ENCODE measurements at places on chromosomes 12 and 14.

GRCh38 chr12:88113871-88114270 is 28.0 kb downstream of the CEP290 start:
- no peak for DNase-seq

- no peak for DNase-seq
Observed at GRCh38 chr12:18646286-18646890, 91.4 kb downstream of the PLCZ1 start.

DNA sequence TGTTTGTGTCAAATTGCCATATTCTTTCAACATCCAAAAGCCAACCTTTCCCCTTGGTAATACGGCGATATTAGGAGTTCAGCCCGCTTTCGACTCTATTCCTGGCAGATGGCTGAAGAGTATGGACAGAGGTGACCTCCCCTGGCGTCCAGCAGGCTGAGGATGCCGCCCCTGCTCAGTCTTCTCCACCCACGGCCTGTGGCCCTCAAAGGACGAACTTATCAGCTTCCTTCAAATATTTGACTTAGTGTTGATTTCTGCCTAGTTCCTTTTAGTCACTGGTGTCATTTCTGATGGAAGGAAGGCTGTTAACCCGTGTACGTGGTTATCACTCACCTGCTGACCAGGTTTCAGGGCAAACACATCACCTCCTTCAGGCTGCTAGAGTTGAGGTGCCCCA is 65.0 kb downstream of the TESC start:
- no peak for DNase-seq

DNA sequence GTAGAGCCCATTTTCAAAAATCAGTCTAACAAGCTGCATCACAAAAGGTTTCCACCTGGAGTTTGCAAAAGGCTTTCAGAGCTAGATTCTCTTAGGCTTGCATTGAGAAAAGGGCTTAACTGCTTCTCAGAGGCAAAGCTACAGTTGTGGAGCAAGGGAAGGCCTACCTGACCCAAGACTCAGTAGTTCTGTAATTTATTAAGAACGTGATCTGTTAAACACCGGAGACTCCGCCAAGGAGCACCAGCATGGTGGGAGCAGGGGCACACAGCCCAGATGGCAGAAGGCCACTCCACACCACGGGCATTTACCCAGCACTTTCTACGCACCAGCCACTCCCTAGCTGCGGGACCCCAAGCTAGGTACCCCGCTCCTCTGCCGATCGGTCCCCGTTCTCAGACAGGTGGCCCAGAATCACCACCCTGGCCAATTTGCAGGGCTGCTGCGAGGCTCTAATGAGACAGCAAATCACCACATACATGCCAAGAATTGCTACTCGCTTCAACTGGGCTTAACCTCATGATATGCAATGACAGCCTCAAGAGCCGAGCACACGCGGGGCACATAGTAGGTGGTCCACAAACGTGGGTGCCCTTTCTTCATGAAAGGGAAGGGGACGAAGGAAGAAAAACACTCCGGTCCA is 1.5 kb downstream of the ITPK1 start:
- no peak for DNase-seq

GRCh38 chr12:109589240-109589590 is 15.6 kb downstream of the MVK start:
- DNase-seq = no peak

DNA sequence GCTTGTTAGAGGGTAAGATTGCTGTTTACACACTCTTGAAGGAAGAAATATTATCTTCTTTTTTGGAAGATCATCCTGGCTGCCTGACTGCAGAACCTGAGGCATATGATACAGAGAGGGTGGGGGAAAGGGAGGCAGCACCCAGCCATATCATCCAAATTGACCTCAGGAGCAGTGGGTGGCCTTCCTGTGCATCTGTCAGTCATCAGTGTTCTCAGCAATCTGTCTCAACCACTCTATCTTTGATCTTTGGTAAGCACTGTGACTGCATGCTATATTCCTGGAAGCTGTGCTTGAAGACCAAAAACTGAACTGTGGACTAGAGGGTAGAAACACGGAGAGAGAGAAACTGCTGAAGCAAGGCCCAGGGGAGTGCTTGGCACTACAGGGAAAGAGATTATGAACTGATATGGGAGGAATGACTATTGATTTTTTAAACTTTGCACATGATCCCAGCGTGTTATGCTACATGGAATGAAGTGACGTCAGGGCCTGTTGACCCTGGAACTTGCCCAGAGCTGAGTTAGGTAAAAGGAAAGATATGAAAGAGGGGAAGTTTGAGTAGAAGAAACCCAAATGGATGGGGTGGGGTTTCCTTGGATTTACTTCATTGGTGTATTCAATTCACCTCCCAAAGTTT is 171.5 kb downstream of the ASCL1 start:
- DNase-seq = no peak

DNA sequence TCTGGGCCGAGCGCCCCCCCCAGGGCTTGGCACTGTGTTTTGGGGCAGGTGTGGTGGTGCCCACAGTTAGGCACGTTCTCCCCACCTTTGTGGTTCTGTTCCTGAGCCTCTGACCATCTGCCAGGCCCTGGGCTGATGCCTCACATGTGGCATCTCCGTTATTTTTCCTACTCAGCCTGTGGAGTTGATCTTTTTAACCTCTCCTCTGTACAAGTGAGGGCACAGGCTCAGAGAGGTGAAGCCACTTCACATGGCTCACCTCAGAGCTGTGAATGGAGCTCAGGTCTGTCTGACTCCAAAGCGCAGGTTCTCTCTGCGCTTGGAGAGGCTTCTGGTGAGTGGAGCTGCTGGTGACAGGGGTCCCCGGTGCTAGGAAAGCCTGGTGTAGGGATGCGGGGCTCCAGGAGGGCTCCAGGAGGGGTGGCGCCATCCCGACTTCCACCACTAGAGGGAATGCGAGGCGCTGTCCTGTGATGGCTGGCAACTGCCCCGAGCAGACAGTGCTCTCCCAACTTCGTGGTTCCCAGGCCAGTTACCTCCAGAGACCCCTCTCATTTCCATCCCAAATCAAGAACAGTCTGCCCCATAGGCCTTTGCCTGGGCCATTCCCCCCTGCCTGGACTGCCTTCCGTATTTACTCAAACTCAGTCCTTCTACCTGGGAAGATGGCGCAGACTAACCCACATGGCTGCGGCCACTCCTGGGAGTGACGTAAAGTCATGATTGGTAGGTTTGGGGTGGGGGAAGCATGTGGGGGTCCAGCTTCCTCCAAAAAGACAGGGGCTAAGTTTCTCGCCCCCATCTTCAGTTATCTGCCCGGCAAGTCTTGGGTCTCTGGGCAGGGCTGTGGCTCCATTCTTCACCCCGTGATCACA is 9.9 kb downstream of the BCL7A start:
- peak; percentile 68 for DNase-seq

GRCh38 chr14:64824471-64824870 is 55.2 kb downstream of the SPTB start:
- DNase-seq = no peak

DNA sequence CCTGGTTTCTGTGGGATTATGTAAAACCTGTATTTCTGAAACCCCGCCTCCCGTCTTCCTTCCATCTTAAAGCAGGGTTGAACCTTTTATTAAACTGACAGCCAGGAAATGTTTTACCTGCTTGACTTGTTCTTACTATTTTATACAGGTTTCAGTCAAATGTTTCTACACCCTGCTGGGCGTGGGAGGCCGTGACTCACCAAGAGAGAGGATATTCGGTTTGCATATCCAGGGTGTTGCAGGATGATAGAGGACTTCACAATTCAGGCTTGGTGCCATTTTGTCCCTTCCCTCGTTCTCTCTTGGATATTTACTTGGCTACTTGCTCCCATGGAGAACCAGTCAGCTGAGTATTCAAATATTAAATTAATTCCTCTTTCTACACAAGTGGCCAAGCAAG is 69.7 kb downstream of the ARF6 start:
- DNase-seq = no peak

DNA sequence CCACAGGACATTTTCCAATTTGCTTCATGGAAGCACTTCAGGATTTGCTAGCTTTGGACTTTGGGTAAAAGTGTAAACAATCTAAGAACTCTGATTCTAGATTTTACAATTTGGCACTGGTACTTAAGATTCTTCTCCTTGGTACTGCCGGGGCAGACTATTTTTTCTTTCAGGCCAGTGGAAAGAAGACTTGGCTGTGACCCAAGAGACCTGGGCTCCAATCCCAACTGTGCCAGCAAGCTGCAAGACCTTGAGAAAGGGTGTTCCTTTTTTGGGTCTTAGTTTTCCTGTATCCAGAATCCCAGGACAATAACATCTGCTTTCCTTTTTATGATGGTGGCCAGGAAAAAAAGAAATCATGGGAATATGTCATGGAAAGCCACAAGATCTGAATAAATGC is 148.1 kb upstream of the CRY1 start:
- DNase-seq = no peak

- DNase-seq = no peak
Observed at GRCh38 chr12:19419086-19419485, 20.2 kb upstream of the AEBP2 start.

- no peak for DNase-seq
Observed at GRCh38 chr12:131525795-131526508, 184.9 kb upstream of the SFSWAP start.

DNA sequence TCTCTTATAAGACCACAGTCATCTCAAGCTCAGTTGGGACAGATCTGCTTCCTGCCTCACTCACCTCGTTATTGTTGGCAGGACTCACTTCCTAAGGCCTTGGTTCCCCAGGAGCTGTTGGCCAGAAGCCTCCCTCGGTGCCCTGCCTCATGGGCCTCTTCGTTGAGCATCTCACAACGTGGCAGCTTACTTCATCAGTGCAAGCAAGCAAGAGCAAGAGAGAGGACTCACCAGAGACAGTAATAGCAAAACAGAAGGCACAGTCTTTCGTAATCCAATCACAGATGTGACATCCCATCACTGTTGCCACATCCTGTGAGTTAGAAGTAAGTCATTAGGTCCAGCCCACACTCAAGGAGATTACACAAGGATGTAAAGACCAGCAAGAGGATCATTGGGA is 5.1 kb upstream of the NUMB start:
- DNase-seq = no peak
